Activated T-cell treated with anti-CD3 and anti-CD28 coated beads, Interleukin-2, amount 50 U/mL, for 72 hours (primary cell): ENCODE measurements at places on chromosomes 3 and 15. TPM values are rescaled to one million over a fixed set of nuclear protein-coding genes. Genes with fewer than 3 reads are reported as not detected.

DNA sequence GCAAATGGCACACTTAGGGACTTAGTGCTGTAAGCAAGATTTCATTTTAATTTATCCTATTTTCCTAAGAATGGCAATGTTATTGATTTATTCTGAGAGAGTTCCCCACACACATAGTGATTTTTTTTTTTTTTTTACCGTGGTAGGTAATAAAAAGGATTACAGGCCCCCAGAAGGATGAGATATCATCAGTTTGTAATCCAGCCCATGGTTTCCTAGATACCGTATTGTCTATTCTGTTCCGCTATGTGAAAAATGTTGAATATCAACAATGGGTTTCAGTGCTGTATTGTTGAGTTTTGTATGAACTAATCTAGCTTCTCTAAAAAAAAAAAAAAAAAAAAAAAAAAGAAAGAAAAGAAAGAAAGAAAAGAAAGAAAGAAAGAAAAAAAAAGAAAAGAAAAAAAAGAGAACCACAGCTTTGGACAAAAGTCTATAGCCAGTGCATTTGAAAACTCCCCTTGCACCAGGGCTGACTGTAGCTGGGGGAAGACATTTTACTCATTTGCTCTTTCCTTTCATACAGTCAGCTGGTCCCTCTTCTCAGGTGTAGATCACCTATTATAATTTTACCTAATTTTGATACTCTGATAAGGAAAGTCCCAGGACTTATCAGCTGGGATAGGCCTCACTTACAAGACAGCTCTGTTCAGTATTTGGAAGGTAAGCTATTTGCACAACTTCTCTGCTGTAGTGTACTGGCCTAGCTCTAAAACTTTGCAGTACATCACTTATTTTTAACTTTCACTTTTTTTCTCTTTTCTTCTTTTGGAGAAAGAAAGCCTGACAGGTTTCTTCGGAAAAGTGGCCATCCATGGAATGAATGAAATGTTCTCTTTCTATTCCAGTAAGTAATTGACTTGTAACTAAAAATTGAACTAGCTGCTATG, 101.4 kb upstream of the SOX2 start:
- DNase-seq, result no peak

Gene INKA1
- total RNA-seq, result 1.2 TPM

Gene SNX22
- total RNA-seq, result 0.60 TPM

Gene NR1I2
- total RNA-seq, result 0.17 TPM

- DNase-seq, result no peak
These were observed 31.2 kb upstream of the CCDC80 start for GRCh38 chr3:112671930-112672715.

Gene C3orf49
- total RNA-seq, result not detected

GRCh38 chr15:75930866-75931265, 27.2 kb downstream of the FBXO22 start:
- no peak for DNase-seq

GRCh38 chr15:39554746-39555387, 26.0 kb upstream of the THBS1 start:
- no peak for DNase-seq

DNA sequence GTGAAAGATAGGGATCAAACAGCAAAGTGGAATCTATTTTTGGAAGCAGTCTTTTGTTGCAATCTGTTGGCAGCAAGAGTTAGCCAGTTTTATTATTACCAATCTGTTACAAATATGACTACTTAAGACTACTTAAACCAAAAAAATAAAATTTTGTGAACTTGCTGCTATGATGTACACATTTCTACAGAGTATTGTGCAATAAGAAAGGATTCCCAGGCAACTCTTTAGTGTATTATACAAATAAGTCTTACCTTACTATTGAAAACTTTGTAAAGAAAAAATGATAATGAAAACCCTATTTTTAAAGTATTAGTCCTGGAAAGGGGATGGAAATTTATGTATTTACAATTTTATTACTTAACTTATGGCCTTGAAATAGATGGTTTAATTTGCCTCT, 44.7 kb downstream of the CADM2 start:
- no peak for DNase-seq

Gene DOCK3
- 7.2 TPM for total RNA-seq

GRCh38 chr15:38684440-38685010, 119.9 kb upstream of the RASGRP1 start:
- DNase-seq, result no peak

DNA sequence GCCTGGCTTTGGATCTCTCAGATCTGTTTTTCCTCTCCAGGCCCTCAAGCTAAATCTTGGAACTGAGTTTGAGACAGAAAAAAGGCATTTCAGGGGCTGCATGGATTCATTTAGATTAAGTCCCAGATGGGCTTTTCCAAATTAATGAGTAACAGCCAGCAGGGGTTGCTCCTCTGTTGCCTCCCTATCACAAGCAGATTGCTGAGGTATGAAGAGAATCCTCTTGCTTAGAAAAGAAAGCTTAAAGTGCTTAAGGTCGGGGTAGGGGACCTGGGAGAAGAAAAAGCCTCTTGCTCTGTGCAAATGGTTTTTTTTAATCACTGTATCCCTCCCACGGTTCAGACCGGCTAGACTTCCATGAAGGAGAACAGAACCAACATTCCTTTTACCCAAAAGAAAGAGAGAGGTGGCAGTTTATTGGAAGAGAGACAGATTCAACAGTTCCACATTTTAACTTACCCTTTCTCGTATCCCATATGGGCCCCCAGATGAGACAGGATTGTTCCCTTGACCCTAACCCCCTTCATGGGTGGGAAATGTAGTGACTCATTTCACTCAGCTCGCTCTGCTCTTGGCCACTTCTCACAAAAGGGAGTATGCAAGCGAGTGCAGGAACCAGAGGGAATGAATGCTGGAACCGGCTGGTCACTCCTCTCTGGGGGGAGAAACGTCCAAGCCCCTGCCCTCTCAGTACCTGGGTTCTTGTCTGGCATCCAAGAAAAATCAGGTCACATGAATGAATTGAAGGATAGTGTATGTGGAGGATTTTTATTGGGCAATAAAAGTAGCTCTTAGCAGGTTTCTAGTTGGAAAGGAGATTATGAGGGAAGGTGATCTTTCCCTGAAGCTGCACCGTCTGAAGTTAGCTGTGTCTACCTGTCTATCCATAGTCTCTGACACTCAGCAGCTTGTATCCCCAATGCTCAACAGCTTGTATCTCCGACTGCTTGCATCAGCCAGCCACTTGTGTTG, 745.2 kb downstream of the SI start:
- DNase-seq, result no peak
